SW 1271 (cell line): ENCODE measurements at places on chromosomes 11 and 22.

- DNase-seq: no peak
Measured at GRCh38 chr11:64533501-64533900, 57.5 kb upstream of the SLC22A12 start.

DNA sequence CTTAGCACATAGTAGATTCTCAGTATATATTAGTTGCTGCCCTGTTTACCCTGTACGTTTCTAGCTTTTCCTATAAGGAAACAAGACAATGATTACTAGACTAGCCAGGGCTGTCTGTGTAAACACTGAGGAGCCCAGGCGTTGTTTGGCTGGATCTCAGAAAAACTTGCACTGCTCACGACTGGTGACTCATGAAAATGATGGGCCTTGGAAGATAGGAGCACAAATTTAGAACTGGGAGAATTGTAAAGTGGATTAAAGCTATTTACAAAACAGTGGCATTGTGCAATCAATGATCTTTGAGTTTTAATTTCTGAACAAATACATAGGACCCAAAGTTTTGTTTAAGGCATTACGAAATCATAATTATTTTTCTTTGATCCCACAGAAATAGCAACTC, 276.9 kb downstream of the FAM76B start:
- no peak for DNase-seq

GRCh38 chr11:2189938-2190656, 18.5 kb upstream of the TH start:
- DNase-seq: no peak

GRCh38 chr22:29256606-29257325, 11.0 kb downstream of the RHBDD3 start:
- no peak for DNase-seq
